H7 (cell line): ENCODE measurements at places on chromosomes 5 and 9. TPM values are rescaled to one million over a fixed set of nuclear protein-coding genes. Genes with fewer than 3 reads are reported as not detected.

- DNase-seq = no peak
These were observed 9.8 kb downstream of the TGFBI start for GRCh38 chr5:136038635-136039034.

DNA sequence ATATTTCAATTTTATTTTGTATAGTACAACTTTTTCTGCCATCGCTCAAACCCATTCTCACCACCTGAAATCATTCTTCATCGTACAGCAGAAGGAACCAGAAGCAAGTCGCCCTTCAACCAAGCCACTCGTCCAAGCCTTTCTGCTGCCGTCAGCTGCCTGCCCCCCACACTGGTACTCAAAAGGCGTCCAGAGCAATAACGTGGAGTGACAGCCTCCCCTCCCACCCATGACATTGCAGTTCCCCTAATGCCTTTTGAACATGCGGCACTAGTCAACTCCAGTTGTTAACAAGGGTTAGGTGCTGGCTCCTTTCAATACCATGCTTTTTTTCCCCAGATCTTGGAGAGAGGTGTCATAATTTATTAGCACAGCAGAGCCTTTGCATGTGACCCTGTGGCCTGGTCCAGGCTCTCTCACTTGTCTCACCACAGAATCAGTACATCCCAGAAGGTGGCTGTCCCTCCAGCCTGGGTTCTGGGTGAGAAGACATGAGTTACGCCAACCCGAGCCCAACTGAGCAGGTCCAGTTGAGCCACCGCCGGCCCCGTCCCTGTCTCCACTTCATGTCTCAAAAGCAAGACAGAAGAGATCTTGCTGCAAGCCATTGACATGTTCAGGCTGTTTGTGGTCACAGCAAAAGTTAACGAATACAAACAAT, 20.4 kb upstream of the MED10 start:
- DNase-seq = no peak

GRCh38 chr5:107464876-107465275, 205.9 kb downstream of the EFNA5 start:
- DNase-seq = no peak

- no peak for DNase-seq
These were observed 15.6 kb downstream of the PRDM9 start for GRCh38 chr5:23523031-23523430.

DNA sequence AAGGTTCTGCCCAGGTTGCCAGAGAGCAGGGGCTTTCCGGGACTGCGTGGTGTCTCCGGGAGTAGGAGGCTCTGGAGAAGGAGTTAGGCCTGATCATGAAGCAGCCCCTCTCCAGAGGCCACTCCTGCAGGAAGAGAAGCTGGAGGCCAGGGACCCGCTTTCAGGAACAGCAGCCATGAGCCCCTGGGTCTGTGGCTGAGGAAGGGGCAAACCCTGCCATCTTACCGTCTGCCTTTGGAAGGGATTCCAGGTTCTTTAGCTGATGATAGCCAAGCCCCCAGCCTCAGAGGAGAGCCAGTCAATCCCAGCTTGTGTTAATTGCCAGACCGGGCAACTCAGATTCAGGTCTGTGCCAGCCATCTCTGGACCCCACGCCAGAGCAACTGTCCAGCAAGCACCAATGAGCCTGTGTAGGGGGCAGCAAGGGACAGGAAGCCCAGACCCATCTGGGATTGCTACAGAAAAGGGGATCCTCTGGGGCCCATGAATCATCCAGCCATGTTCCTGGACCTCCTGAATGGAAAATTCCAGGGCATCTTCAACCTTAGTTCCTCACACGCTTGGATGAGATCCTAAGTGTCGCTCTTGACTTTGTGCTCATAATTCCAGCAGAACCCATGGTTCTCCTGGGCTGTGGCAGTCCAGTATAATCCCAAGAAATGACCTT, 42.7 kb upstream of the MVB12B start:
- no peak for DNase-seq

DNA sequence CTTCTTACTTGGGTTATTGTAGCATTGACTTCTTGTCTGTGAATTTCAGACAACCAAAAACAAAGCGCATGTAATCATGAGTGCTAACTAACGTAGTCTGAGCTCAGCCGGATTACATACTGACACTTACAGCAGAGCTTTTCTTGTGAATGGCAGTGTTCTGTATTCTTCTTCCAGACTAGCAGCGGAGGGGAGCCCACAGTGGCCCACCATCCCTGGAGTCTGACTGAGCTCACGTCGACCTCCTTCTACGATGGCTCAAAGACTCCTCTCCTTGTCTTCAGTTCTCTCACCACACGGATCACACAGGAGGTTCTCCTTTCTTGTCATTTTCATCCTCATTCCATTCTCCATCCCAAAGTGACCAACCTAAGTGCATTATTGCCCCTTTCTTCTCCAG, 211.4 kb downstream of the CHSY3 start:
- DNase-seq = no peak

Gene PRDM9
- total RNA-seq = 0.41 TPM in 1 of 2 replicates, not detected in the other

Gene SLC36A2
- total RNA-seq = not detected in 2 replicates
